ENCODE measurements at places on chromosomes 4 and X.

- DNase-seq = no peak
Measured at GRCh38 chr4:3601992-3602391, 69.8 kb upstream of the LRPAP1 start.

DNA sequence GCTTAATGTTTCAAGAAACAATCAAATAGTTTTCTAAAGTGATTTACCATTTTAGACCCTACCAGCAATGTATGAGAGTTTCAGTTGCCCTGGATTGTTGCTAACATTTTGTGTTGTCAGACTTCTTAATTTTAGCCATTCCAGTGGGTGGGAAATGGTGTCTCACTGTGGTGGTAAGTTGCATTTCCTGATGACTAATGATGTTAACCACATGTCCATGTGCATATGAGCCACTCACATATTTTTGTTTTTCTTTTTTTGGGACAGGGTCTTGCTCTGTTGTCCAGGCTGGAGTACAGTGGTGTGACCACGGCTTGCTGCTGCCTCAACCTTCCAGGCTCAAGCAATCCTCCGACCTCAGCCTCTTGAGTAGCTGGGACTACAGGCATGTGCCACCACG, 48.3 kb downstream of the MED28 start:
- no peak for DNase-seq

DNA sequence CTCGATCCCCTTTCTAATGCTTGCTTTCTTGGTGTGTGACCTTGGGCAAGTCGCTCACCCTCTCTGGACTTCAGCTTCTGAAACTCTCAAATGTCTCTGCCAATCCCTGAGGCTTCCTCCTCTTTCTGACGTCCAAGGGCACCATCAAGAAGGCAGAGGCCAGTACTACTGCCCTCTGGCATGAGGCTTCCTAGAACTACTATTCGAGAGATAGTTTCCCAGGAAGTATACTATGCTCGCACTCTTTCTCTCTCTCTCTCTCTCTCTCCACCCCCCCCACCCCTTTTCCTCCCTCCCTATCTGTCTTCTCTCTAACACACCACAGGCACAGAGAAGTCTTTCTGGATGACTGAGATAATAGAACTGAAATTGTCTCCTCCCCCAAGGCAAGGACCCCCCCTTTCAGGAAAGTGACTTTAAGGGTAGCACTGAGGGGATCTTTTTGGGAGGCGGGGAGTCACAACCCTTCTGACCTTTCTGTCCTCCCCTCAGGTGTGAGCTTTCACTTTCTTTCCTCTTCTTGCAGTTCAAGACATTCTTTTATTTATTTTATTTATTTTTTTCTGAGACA, 20.0 kb upstream of the BCOR start:
- DNase-seq = no peak

GRCh38 chr4:26157541-26157940, 163.3 kb upstream of the RBPJ start:
- DNase-seq = no peak

GRCh38 chrX:23788521-23788920, 5.5 kb downstream of the SAT1 start:
- no peak for DNase-seq

GRCh38 chr4:37847311-37847884, 20.9 kb downstream of the PGM2 start:
- no peak for DNase-seq

- no peak for DNase-seq
Measured at GRCh38 chrX:65196758-65197360, 220.6 kb upstream of the ZC4H2 start.

- no peak for DNase-seq
Measured at GRCh38 chr4:112002248-112002661, 143.0 kb upstream of the FAM241A start.

DNA sequence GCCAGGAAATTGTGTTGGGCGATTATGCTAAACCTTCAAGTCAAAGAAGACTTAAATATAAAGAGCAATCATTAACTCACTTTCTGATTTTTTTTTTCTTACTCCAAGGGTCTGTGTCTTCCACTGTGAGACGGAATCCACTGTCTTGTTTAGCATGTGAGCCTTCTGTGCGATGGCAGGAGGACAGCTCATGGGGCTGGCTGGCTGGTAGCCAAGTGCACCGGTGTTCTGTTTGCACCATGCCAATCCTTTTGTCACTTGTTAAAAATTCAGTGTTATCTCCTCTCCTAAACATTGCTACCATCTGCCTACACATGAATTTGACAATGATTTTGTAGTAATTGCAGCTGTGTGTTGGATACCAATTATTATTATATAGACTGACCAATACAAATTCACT, 1056.3 kb upstream of the IGFBP7 start:
- no peak for DNase-seq

GRCh38 chrX:103215425-103215991, 600 bp downstream of the BEX4 start:
- no peak for DNase-seq

GRCh38 chrX:71225676-71226075, 2.7 kb downstream of the GJB1 start:
- no peak for DNase-seq

- peak; percentile 2 for DNase-seq
Measured at GRCh38 chrX:9942086-9942485, 25.1 kb upstream of the CLDN34 start.

DNA sequence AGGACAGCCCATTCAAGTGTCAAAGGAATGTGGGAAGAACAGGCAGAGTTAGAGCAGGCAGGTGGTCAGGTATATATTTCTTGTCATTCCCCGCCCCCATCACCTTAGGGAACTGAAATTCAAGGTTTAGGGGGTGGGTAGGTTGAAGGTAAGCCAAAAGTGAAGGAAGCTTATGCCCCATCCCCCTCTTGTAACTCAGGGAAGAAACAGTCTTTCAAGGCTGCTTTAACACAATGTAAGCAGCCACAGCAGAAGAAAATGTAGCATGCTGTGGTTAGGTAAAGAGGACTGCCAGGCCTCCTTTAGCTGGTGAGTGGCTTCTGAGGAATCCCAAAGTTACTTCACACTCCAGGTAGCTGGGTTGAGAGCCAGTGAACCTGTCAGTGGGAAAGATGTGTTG, 122.3 kb downstream of the RS1 start:
- no peak for DNase-seq

DNA sequence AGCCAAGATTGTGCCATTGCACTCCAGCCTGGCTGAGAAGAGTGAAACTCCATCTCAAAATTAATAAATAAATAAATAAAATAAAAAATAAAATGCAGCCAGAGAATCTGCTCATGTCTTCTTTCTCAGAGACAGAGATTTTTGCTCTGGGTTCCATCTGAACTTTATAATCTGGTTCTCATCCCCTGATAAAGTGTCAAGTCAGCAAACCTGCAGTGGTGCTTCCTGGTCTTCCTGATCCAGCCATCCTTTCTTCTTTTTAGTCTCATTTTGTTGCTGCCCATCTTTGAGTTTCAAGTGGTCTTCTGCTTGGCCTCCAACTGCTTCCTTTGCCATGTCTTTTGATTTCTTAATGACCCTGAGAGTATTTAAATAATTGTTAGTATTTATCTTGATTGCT, 24.1 kb downstream of the MAP7D3 start:
- DNase-seq = no peak

- DNase-seq = no peak
Measured at GRCh38 chrX:71298119-71298518, 3.4 kb upstream of the ITGB1BP2 start.

DNA sequence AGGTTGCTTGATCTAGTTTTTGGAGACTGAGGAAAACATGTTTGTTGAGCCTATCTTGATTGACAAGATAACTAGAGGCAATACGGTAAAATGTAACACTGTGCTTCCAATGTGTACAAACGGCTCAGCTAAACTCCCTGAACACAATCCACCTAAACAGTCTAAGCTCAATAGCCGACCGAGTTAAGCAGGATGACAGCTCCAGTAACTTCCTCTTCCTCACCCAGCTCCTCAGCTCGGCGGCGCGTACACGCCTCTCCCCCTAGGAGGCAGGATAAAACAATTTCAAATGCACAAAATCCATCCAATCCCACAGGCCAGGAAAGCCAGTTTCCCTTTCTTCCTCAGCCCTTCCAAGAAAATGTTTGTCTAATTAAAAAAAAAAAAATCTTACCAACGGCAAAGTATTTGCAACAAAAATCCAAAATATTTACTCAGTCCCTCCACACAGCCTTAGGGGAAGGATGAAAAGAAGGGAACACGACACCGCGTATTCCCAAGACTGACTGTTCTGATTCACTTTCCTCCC, 1.0 kb downstream of the CNOT6L start:
- no peak for DNase-seq

DNA sequence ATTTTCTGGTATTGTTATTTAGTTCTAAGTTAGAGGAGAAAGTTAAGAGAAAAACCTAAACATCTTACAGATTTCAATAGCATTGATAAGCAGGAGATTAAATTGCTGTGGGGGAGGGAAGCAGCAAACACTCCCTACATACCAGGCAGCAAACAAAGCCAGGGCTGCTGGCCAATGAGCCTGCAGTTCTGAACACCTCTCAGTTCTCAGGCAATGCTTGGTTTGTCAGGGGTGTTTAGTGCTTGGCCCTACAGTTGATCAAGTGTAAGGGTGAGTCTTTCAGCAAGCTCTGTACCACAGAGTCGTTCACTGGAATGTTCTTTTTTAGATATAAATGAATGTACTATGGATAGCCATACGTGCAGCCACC, 38.6 kb downstream of the EGFL6 start:
- DNase-seq = no peak

- DNase-seq = no peak
Measured at GRCh38 chrX:119880076-119880475, 8.4 kb downstream of the NDUFA1 start.

- no peak for DNase-seq
Measured at GRCh38 chr4:152454398-152455011, 81.4 kb downstream of the FBXW7 start.

GRCh38 chr4:61128682-61129081, 71.4 kb upstream of the ADGRL3 start:
- DNase-seq = no peak

GRCh38 chr4:186688150-186688943, 35.3 kb downstream of the FAT1 start:
- DNase-seq = no peak

DNA sequence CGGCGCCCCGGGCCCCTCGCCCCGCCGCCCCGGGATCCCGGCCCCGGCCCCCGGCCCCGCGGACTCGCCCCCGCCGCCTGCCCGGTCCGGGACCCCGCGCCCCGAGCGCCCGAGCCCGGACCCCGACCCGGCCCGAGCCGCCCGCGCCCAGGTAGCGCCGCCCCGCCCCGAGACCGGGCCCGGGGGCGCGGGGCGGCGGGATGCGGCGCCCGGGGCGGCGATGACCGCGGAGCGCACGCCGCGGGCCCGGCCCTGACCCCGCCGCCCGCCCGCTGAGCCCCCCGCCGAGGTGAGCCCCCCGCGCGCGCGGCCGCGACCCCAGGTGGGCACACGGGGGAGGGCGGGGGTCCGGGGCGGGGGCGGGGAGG, 224 bp downstream of the FGFRL1 start:
- DNase-seq = no peak

GRCh38 chr4:11230866-11231265, 197.8 kb downstream of the HS3ST1 start:
- DNase-seq = no peak

DNA sequence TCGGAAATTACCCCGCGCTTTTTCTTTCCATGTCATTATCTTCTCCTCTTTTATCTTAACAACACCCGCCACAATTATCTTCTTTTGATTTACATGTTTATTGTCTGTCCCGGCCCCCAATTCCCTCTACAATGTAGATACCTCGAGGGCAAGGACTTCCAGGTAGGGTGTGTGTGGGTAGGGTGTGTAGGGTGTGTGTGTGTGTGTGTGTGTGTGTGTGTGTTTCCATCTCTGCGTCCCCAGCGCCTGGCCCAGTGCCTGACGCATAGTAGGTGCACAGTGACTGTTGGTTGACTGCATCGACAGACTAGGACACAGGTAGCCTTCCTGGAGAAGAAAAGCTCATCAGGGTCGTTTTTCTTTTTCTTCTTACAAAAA, 103.1 kb downstream of the UCHL1 start:
- no peak for DNase-seq

GRCh38 chr4:8133897-8134563, 24.6 kb downstream of the ABLIM2 start:
- no peak for DNase-seq

- no peak for DNase-seq
Measured at GRCh38 chr4:100188829-100189228, 1.4 kb downstream of the DDIT4L start.

DNA sequence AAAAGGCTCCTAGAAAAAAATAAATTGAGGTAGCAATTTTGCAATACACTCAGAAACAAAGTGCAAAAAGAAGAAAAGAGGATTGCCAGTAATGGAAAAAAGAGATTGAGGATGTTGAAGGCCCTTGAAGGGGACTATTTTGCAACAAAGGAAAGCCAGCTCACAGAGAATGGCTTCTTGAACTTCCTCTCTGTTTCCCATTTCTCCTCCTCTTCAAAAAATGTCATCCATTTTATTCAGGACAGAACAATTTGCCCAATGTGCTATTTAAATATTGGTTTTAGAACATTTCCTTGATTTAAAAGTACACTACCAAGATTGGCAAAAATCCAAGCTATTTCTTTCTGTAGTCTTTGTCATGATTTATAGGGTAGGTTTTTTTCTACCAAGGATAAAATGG, 60.2 kb downstream of the GASK1B start:
- DNase-seq = no peak

DNA sequence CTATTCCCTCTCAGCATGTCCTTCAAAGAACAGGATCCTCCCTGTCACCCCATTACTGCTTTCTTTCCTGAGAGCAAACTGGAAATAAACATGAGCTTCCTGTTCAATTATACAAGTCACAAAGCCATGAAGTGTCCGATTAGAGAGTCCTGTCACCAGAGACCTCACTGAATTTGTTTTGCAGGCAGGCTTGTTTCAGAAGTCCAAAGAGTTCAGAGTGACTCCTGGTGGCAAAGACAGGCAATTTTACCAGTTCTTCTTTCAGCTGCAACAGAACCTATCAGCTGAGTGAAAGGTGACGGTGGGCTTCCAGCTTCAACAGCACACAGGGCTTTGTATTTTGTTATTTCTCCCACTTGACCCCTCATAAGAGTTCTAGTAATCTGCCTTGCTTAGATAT, 6.4 kb downstream of the ELK1 start:
- DNase-seq = no peak

DNA sequence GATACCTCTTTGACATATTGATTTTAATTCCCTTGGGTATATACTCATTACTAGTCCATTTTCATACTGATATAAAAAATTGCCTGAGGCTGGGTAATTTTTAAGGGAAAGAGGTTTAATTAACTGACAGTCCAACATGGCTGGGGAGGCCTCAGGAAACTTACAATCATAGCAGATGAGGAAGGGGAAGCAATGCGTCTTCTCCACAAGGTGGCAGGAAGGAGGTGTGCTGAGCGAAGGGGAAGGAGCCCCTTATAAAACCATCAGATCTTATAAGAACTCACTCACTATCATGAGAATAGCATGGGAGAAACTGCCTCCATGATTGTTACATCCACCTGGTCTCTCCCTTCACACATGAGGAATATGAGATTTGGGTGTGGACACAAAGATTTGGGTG, 42.4 kb downstream of the MSX1 start:
- DNase-seq = no peak
